ENCODE measurements at places on chromosomes 12 and 14.

DNA sequence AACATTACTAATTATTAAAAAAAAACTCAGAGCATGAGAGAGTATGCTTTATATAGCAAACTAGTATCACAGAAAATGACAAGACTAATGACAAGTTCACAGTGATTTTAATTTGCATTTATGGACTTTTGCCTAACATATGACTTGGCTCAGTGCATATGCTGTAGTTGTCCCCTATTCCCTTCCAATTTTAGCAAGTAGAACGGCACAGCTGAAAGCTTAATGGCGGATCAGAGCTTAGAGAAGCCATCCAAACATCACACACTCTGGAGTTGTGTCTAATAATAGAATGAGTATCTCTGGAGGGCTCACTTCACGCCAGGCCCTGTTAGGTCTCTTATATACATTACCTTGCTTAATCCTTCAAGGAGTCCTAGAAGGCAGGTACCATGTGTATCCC, 13.3 kb downstream of the CNIH1 start:
- no peak for DNase-seq

DNA sequence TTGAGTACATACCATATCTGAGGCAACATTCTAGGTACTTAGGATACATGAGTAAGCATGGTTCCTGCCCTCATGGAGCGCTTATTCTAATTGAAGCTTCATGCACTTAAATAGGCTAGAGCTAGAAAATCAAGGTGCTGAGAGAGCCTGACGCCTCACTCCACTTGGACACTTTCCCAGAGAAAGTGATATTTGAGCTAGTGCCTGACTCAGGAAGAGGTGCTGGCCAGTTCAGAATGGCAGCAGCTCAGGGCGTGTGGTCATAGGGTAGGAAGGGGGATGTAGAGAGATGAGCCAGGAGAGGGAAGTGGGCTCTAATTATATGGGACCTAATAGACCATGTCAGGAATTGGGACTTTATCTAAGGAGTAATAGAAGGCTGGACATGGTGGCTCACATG, 33.3 kb downstream of the TULP3 start:
- DNase-seq: no peak

GRCh38 chr14:56212521-56212920, 94.3 kb downstream of the PELI2 start:
- no peak for DNase-seq

- DNase-seq: no peak
These were observed 31.7 kb downstream of the KLRK1 start for GRCh38 chr12:10358131-10358530.

GRCh38 chr12:114685320-114685781, 1.4 kb upstream of the TBX3 start:
- DNase-seq: no peak

DNA sequence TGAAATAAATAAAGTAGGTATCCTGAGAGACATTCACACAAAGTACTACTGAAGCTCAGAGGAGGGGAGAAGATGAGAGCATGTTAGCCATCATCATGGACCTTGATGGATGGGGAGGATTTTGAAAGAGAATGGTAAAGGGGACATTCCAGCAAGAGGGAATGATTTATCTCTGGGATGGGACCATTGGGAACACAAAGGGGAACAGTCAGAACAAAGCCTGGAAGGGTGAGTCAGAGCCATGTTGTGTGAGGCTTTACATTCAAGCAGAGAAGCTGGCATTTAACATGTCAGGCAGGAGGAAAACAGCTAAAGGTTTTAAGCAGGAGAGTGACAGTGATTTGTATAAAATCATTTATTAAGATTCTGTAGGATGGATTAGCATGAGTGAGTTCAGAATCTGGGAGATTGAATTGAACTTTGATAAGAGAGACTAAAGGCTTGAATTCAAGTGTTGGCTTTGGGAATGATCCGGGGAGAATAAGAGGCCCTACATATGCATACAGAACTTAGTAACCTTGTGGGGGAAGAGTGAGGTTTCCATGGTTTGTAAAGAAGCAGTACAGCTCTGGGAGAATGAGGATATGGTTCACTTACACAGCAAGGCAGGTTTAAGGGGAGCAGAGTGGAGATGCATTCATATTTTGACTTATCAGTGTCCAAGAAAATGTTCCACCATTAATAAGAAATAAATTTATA, 174.4 kb downstream of the SYT10 start:
- no peak for DNase-seq

- DNase-seq: no peak
These were observed 64.9 kb upstream of the FAM181A start for GRCh38 chr14:93862265-93862664.

- no peak for DNase-seq
These were observed 24.5 kb downstream of the HRK start for GRCh38 chr12:116856729-116857128.
